Muscle of arm (tissue), 14 donors: ENCODE measurements at places on chromosomes 1 and 21.
A peak's percentile ranks its signal among the peaks of the same experiment; 100 is the strongest.

DNA sequence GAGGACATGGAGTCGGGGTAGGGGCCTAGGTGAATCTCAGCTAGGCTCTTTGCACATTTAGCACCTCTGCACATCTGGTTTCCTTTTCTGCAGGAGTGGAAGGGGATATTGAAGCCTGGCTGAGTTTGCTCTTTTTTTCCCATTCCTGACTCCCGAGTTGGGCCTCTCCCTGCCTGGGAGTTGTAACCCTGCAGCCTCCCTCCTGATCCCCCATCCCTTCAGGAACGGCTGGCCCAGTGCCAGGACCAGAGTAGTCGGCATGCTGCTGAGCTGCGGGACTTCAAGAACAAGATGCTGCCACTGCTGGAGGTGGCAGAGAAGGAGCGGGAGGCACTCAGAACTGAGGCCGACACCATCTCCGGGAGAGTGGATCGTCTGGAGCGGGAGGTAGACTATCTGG, 836 bp downstream of the OLFML3 start:
- peak; percentile 79 for DNase-seq

DNA sequence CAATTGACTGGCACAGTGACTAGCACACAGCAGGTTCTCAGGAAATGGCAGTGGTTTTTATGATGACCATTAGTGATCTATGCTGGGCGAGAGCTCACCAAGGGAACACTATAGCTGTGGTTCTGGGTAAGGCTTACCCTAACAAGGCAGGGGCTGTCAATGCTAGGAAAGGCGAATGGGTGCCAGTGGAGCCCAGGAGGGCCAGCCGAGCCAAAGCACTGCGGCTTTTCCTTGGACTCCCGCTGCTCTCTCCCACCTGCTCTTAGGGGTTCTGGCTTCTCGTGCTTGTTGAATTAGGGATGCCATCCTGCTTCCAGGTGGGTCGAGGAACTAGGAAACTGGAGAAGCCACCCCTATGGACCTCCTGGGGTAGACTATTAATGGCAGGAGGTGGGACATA, 10.0 kb upstream of the A3GALT2 start:
- DNase-seq = no peak

- peak; percentile 57 for DNase-seq
Measured at GRCh38 chr1:42456754-42457089, 379 bp downstream of the PPCS start.

DNA sequence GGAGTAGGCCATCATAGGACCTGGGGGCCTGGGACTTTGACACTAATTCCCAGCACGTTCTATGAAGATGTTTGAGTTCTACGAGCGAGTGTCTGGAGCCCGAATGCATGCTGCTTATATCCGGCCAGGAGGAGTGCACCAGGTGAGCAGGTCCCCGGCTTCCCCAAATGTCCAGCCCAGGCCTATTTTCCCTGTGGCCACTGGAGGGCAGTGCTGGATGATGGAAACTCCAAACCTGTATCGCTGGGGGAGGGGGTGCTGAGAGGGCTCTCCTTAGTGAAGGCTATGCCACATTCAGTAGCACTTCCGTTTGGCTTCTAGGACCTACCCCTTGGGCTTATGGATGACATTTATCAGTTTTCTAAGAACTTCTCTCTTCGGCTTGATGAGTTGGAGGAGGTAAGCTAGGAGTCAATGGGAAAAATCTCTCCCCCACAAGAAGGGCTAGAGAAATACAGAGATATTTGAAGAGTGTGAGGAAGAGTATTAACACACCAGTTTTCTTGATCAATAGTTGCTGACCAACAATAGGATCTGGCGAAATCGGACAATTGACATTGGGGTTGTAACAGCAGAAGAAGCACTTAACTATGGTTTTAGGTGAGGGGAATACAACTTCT, 5.2 kb upstream of the FCER1G start:
- DNase-seq = no peak

GRCh38 chr21:19999369-20000272, 998.6 kb upstream of the NCAM2 start:
- DNase-seq = no peak

GRCh38 chr1:166351676-166352075, 184.9 kb upstream of the FAM78B start:
- no peak for DNase-seq

GRCh38 chr1:220274251-220274855, 2.1 kb upstream of the RAB3GAP2 start:
- DNase-seq = no peak

DNA sequence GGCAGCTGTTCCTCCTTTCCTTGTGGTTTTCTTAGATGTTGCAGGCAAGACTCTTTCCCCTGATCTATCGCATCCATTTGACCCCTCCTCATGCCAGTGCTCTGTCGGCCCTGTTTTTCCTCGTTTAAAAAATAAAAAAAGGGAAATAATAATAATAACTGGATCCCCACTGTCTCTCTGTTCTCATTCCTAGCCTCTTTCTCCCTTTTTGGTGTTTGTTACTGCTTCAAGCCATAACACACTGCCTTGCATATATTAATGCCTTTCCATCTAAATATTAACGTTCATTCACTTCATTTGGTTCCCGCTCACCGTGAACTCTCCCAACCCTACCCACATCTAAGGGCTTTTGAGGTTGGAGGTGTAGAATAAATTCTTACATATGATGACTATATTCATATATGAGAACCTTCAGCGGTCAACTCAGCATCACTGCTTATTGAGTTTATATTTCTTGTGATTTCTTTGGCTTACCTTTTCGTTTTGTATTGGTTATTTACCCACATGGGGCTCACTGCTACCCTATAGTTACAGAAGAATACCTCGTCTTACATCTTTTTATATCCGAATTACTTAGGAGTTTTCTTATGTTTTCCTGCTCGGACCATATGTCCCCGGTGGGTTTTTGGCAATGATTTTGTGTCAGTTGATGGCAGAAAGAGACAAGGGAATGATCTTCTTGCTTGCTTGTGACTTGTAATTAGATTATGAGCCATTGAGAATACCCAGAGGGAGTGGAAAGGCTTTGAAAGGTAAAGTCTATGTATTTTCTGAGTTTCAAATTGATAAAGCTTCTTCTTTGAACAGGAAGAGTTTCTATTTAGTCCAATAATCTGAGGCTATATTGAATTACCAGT, 805 bp downstream of the ATG4C start:
- peak; percentile 7 for DNase-seq

DNA sequence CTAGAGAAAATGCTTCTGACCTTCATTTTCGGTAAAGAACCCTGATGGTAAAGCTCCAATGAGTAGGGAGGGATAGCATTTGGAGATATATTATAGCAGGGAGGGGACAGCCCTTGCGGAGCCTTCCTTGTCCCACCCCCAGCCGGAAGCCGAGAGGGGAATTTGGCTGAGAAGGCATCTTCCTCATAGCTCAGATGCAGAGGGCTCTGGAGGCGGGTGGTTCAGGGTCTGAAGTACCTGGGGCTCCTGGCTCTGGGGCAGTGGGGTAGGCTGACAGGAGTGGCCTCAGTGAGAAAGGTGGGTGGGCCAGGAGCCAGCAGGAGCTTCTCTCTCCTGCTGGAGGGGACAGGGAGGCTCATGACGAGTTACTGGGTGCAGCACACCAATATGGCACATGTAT, 88.0 kb upstream of the IFFO2 start:
- DNase-seq = no peak

GRCh38 chr1:50989694-50990093, 19.6 kb downstream of the CDKN2C start:
- no peak for DNase-seq

DNA sequence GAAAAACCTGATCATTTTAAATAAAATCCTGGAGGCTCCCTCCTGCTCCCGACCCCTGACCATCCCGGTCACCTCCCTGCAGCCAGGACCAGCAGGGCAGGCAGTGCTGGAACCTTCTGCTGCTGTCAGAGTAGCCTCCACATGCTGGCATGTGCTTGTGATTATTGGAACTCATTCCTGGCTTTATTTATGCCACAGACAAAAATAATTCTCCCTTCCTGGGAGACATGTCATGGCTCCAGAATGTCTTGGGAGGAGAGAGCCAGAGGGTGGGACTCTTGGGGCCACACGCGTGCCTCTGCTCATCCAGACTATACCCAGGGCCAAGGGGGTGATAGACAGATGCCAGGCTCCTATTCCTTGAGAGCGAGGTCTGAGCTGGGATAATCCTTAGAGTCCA, 183.6 kb upstream of the RAB4A start:
- no peak for DNase-seq

DNA sequence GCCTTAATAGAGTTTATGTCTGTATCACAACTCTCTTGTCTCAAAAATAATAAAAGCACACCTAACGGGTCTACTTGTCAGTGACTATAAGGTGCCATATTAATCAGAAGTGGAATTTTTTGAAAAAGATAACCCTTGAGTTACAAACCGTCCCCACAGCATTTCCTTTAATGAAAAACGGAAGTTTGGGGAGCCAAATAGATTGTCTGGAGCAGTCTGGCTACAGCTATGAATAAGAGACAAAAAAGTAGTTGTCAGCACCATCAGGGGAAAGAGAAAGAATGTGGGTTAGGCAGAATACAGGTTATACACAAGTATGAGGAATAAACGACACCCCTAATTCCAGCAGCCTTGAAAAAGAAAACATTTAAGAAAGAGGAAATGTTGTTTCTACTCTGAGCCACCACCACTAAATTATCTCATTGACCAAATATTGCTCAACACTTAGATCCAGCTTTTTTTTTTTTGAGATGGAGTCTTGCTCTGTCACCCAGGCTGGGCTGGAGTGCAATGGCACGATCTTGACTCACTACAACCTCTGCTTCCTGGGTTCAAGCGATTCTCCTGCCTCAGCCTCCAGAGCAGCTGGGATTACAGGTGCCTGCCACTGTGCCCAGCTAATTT, 29.4 kb upstream of the USP24 start:
- no peak for DNase-seq

DNA sequence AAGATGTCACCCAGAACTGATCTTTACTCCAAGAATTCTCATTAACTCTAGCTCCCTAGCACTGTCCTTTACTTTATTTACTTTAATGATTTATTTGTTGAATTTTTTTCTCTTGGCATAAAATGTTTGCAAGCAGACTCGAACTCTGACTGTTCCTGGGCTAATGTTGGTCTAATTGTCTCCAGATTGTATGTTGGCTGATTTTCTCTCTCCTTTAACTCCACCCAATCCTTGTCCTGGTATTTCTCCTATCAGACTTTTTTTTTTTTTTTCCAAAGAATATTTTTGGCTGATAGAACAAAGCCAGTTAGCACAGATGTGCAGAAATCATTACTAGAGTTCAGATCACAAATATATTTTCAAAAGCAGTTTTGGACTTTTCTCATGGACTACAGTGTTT, 82.6 kb downstream of the ATF6 start:
- DNase-seq = no peak

- peak; percentile 80 for DNase-seq
Measured at GRCh38 chr1:210624722-210625121, 296.0 kb downstream of the HHAT start.

DNA sequence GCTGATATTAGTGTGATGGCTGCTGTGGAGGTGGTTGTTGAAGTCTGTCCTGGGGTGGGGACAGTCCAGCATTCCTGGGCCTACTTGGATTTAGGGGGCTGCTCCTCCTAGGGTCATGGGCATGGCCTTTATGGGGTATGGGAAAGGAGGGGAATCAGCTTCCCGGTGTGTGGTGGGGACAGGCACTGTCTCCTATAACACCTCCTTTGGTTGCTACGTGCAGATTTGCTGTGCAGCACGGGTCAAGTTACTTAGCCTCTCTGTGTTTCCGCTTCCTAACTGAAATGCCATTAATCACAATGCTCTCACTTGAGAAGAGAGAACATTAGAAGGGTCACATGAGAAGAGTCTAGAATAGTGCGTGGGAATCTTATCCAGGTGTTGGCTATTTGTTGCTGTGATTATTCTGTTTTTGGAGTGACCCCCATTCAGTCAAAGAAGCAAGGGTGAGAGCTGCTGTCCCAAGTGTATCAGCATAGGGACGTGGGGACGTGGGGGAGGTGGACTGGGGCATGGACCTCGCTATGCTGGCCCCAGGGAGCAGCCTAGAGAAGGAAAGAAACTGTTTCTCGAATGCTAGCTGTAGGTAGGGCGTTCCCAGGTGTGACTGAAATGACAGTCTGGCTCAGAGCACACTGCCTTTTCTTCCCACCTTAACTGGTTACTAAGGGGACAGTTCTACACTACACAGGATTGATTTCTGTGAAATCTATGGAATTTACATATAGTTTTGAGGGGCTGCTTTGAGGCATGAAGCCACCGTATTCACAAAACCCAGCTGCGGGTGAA, 19.9 kb downstream of the SOX13 start:
- DNase-seq = no peak

DNA sequence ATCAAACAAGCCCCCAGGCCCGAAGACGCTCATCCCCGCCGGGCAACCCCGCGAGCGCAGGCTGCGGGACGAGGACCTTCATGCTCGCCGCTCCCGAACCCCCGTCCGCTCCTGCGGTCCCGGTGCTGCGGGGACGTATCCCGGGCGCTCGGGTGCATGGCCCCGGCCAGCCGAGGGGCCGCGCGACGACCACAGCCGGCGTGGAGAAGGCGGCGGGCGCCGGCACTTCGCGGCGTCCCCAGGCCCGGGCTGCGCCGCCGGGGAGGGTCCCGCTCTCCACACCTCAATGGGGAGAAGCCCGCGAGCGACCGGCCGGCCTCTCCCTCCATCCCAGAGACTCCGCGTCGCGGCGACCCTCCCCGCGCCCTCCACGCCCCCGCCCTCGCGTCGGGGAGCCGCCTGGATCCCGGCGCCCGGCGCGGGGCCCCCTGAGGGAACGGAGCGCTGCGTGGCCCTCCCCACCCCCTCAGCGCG, 401 bp downstream of the ERRFI1 start:
- no peak for DNase-seq

GRCh38 chr1:3745590-3746381, 6.5 kb upstream of the CCDC27 start:
- DNase-seq = no peak

DNA sequence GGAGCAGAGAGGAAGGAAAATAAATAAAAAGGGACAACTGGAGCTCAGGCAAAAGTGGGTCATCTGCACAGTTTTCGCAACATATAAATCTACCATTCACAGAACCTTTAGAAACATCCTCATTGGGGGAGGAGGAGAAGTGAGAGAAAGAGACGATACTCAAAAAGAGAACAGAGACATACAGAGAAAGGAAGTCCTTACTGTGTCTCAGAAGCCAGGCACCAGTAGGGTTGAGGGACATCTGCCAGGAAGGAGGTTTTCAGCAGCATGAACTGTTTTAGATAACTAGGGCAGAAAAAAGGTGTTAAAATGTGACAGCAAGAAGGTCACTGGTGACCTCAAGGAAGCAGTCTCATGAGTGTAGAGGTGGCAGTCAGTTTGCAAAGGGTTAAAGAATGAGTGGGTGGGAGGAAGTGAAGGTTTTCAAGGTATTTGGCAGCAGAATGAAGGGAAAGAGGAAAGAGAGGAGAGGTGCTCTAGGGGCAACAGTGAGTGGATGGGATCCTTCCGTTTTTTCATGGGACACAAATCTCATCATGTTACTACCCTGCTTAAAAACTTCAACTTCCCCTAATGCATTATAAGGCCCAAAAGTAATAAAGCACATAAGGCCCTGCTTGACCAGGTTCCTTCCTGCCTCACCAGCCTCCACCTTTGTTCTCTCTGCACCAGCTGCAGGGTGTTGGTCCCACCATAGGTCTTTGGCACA, 9.5 kb downstream of the JAK1 start:
- DNase-seq = no peak

GRCh38 chr1:24928689-24929397, 1.2 kb downstream of the RUNX3 start:
- no peak for DNase-seq
